ENCODE measurements at places on chromosomes 4 and X.
A peak's percentile ranks its signal among the peaks of the same experiment; 100 is the strongest.

GRCh38 chr4:100421361-100421978, 96.4 kb downstream of the EMCN start:
- no peak for DNase-seq

GRCh38 chr4:19631814-19632213, 619.9 kb upstream of the SLIT2 start:
- DNase-seq, result no peak

DNA sequence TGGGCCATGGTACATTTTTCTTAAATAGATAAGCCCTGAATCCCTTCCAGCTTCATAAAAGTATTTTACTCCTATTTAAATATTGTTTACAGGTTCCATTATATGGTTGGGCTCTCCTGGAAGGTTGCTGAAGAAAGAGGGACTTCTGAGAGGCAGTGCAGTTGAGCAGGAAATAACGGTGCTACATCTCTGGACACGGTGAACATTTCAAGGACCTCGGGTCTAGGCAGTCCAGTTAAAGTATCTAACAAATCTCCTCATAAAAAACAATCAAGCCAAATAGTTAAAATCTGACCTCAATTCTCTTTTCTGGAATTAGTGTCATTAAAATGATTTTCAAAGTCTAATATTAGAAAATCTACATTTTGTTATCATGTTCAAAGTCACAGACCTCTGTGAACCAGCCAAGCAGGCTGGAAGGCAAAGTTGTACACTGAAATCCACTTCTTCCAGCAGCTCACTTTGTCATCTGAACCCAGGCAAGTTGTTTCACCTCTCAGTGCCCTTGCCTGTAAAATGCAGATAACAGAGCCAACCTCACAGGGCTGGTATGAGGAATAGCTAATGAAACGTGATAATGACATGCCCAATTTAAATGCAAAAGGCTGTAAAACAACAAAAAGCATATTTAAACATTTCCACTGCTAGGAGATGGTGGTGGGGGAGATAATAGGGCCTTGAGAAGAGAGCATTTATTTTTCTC, 267.0 kb upstream of the KLF3 start:
- DNase-seq, result no peak

DNA sequence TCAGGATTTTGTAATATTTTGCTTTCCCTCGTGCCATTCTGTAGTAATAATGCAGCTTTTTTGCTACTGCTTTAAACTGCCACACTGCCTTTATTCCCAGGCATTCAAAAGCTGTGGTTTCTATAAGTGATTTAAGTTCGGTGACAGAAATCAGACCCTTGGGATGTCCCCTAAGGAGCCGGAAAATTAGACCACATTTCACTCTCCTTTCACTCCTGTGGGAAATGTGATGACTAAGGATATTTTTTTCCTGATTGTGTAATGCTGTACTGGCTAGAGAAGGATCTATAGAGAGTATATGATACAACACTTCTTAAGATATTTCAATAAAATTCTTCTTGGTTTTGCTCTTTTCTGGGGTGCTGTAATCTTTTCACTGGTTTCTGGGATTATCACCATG, 24.4 kb downstream of the UGT2A3 start:
- no peak for DNase-seq

DNA sequence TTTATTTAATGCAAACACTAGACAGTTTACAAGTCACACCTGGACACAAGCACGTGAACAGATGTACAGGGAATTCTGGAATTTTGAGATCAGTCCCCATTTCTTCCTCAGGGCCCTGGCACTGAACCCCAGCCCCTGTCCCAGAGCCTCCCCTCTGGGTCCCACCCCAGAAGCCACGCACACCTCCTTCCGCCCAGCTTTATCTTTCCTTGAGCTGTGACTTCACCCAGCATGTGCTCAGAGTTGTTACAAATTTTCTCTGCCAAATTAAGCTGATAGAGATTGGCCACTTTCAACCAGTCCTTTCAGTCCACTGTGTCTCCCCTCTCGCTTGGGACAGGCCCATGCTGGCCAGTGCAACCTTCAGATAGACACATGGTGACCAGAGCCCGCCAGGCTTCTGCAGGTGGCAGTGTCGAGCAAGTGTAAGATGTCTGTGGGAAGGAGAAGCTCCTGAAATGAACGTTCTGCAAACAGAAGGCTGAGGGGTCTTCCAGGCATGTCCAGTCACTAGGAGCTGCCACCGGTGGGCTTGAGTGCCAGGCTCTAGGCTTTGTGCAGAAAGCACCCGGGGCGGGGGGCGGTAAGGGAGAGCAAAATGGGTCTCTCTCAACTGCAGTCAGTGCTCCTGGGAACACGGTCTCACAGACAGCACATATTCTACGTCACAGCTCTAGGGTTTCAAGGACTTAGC, 73.3 kb downstream of the MTMR1 start:
- DNase-seq, result no peak

DNA sequence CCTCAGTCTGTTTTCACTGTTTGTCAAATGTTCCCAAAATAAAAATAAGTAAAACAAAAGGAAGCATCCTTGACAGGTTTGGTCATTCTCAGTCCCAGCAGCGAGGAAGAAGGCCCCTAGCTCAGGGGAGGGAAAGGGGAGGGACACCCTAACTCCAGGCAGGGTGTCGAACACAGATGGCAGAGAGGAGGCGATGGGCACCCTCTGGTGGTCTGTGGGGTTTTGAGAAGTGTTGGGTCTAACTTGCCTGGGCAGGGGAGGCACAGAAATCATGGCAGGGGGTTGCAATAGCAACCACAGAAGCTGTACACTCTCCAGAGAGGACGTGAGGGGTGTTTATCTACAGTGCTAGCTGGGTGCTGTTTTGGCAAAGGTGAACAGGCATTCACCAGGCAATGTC, 229.8 kb upstream of the SFRP2 start:
- DNase-seq, result peak; percentile 50

DNA sequence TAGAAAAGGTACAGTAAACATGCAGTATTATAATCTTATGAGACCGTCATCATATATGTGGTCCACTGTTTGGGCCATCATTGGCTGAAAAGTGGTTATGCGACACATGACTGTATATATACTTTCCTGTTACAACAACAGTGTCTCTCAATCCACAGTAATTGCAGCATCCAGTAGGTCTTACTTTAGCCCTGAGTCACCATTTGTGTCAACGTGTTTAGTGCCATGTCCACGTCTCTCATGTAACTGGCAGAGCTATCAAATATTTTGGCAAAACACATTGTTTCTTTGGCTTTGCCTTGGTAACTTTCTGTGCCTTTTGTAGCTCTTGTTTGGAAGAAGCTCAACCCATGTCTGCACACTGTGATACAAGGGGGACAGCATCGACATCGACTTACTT, 73.8 kb downstream of the CD38 start:
- DNase-seq, result no peak

DNA sequence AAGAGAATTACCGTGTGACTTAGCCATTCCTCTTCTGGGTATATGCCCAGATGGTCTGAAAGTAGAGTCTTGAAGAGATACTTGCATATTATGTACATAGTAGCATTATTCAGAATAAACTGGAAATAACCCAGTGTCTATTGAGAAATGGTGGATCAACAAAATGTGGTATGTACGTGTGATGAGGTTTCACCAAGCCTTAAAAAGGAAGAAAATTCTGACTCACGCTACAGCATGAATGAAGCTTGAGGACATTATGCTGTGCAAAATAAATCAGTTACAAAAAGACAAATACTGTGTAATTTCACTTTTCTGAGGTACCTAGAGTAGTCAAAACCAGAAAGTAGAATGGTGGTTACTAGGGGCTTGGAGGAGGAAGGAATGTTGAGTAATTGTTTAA, 37.3 kb downstream of the GBA3 start:
- DNase-seq, result no peak

- no peak for DNase-seq
Observed at GRCh38 chr4:52103319-52103718, 52.2 kb downstream of the SPATA18 start.

- DNase-seq, result no peak
Observed at GRCh38 chrX:22278375-22278774, 5.7 kb downstream of the CBLL2 start.

GRCh38 chrX:13893826-13894225, 76.9 kb upstream of the GPM6B start:
- DNase-seq, result no peak

DNA sequence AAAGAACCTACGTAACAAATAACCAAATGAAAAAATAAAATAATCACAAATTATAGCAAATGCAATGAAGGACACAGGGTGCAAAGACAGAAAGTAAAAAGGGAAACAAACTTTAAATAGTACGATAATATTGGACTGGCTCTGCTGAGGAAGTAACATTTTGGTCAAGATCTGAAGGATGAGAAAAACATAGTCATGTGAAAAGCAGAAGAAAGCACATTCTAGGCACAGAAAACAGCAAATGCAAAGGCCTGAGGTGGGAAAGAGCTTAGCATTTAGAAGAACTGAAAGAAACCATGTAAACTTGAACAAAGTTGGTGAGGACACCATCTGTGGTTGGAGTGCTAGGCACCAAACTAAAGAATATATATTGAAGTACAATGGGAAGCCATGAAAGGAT, 111.2 kb downstream of the PPP3CA start:
- no peak for DNase-seq

DNA sequence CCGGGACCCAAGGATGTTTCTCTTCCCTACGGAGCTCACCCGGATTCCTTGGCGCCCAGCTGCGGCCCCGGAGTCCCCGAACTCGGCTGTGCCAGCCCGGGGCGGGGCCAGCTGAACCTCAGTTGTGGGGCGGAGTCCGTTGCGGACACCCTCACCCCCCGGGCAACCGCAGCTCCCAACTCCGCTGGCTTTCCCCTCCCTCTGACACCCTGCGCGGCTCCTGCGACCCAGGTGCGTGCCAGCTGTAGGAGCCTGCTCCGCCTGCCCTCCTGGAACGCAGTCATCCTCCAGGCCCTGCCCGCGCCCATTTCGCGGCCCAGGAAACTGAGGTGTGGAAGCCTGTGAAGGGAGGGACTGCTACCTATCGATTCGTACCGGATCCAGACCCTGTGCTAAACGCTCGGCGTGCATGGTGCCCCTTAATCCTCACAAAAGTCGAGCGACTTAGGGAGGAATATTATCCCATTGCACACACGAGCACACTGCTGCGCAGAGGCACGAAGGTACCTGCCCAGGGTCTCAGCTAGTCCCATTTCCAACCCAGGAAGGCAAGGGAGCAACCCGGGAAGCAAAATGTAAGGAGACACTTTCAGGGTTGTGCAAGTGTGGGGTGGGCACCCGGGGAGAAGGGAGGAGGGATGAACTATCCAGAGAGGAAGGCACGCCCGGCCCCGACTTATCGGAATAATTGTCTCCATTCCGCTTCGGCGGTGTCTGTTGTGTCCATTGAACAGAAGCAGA, 12.3 kb downstream of the MSX1 start:
- DNase-seq, result no peak

DNA sequence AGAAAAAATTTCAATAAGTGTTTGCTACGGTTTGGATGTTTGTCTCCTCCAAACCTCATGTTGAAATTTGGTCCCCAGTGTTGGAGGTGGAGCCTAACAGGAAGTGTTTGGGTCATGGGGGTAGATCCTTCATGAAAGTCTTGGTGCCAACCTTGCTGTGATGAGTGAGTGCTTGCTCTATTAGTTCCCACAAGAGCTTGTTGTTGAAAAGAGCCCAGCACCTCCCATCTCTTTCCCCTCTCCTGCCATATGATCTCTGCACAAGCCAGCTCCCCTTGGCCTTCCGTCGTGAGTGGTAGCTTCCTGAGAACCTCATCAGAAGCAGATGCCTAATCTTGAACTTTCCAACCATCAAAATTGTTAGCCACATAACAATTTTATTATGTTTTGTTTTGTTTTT, 10.3 kb upstream of the RAB40A start:
- no peak for DNase-seq

- DNase-seq, result no peak
Observed at GRCh38 chr4:22521240-22521639, 5.4 kb upstream of the ADGRA3 start.

DNA sequence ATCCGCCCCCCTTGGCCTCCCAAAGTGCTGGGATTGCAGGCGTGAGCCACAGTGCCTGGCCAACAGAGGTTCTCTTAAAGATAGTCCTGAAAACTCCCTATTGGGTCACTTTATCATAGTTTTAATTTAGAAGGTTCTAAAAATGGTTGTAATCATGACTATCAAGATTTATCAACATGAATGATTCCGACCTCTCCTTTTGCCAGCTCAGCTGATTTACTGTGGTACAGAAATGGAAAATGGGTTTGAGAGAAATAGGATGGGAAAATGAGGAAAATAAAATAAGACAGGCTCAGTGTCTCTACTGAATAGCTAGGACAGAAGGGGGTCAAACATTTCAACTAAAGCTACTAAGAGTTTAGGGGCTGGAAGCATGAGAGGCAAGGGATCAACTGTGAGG, 28.2 kb upstream of the UGDH start:
- DNase-seq, result no peak

GRCh38 chr4:145525291-145525740, 43.7 kb downstream of the SMAD1 start:
- no peak for DNase-seq

GRCh38 chrX:148024425-148025148, 43.5 kb downstream of the FMR1NB start:
- DNase-seq, result no peak

DNA sequence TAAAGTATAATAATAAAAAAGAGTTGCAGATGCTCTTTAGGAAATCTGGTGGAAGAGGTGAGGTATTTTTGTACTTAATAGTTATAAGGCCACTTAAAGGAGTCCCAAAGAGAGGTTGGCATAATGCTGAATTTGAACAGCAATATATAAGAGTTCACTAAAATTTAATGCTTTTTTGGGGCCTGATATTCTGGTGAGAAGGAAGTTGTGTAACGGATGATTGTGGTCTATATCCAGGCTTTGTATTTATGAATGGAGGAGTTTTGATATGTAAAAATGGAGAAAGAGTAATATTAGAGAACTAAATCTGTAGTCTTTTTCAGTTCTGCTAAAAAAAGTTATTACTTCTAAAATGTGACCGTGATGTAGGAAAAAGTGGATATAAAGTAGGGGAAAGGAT, 20.4 kb downstream of the BMP2K start:
- no peak for DNase-seq

GRCh38 chrX:75303795-75304194, 29.9 kb downstream of the UPRT start:
- no peak for DNase-seq

Measured in stimulated activated naive CD8-positive, alpha-beta T cell treated with anti-CD3 and anti-CD28 coated beads, Interleukin-15, Interleukin-2, amounts not matched to agents 100 U/mL and 50 U/mL, for 24 hours (primary cell).